ENCODE measurements at places on chromosomes 3 and 15. TPM values are rescaled to one million over a fixed set of nuclear protein-coding genes. Genes with fewer than 3 reads are reported as not detected.

The PDIA5 gene
- 36.6 TPM for total RNA-seq

The SERINC4 gene
- not detected for total RNA-seq

The FBXO40 gene
- not detected for total RNA-seq

The CKMT1B gene
- not detected for total RNA-seq

The COL8A1 gene
- 248 TPM for total RNA-seq

The GOLGA8T gene
- 0.28 TPM for total RNA-seq

The HTR3E gene
- not detected for total RNA-seq

The RTP3 gene
- total RNA-seq: not detected

The DUOX2 gene
- under 0.01 TPM for total RNA-seq
